ENCODE measurements at places on chromosomes 1 and 21.

- DNase-seq: no peak
Observed at GRCh38 chr1:5882367-5883128, 109.7 kb downstream of the NPHP4 start.

GRCh38 chr1:234698686-234699085 lies 88.7 kb upstream of the IRF2BP2 start:
- DNase-seq: no peak

- DNase-seq: no peak
Observed at GRCh38 chr1:914131-914890, 9.4 kb upstream of the SAMD11 start.

- DNase-seq: no peak
Observed at GRCh38 chr1:201131398-201131797, 4.4 kb upstream of the ASCL5 start.

DNA sequence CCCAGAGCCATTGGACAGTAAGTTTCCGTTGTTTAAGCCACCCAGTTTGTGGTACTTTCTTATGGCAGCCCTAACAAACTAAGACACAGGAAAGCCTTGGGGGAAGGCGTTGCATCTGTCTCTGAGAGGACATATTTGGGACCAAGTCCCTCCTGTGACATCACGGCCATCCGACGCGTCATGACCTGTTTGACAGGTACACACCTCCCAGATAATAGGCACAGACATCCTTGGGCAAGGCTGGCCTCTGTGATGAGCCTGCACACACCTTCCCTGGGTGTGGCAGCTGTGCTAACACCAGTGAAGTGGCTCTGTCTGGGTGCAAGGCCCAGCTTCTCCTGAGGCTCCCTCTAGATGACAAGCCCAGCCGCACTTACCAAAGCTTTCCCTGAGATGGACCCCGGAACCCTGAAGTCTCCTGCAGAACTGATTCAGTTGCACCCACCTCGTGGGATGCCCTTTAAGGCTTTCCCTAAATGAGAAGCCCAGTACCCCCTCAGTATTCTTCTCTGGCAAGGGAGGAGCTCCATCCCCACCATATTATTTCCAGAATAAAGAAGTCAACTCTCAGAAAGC lies 136.5 kb downstream of the ZSCAN20 start:
- no peak for DNase-seq

- DNase-seq: peak; percentile 53
Observed at GRCh38 chr1:10514490-10515235, 39.9 kb downstream of the PEX14 start.

Measured in fibroblast of upper back skin (primary cell).